H9 (cell line): ENCODE measurements at places on chromosomes 13 and 19. TPM values are rescaled to one million over a fixed set of nuclear protein-coding genes. Genes with fewer than 3 reads are reported as not detected.

- no peak for DNase-seq
Measured at GRCh38 chr13:53142306-53142705, 113.7 kb downstream of the OLFM4 start.

DNA sequence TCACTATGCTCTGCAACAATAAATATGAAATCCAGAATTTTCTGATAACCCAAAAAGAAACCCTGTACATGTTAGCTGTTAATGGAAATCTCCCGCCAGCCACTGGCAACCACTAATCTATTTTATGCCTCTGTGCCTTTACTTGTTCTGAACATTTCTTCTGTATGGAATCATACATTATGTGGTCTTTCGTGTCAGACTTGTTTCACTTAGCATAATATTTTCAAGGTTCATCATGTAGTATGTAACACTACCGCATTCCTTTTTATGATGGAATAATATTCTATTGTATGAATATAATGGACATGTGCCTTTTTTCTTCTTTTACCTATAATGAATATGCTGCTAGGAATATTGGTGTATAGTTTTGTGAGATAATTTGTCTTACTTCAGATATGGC, 1123.3 kb downstream of the EFNB2 start:
- no peak for DNase-seq

DNA sequence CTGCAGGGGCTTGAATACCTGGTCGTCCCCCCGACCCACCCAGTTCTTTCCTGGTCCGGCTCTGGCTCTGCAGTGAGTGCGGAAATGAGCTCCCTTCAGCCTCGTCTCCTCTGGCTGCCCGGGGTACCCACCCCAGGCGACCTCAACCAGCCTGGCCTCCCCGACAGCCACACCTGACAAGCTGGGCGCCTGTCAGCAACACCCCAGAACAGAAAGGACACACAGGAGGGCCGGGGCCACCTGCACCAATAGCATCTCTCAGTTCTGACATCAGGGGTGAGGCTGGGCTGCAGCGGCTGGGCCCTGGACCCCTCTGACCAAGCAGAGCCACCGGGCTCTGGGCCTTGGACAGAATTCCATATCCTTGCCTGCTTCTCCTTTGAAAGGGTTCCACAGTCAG, 19.7 kb downstream of the SUGP1 start:
- DNase-seq, result no peak

DNA sequence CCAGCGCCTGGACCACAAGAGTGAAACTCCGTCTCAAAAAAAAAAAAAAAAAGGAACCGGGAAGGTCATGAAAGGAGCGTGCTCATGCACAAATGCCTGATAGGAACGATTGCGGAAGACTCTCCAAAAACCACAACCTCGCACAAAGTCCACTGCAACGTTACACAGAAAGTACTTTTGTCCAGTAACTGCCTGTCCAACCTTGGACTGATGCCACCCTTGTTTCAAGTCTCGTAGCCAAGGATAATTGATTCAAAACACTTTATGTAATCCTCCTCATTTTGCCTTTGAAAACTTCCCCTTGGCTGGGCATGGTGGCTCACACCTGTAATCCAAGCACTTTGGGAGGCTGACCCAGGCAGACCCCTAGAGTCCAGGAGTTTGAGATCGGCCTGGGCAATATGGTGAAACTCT, 13.7 kb downstream of the LGALS7 start:
- no peak for DNase-seq

GRCh38 chr13:100176801-100177400, 88.0 kb downstream of the PCCA start:
- DNase-seq, result no peak

GRCh38 chr19:46201454-46202310, 27.9 kb upstream of the IGFL1 start:
- no peak for DNase-seq

GRCh38 chr19:28425046-28425931, 787.7 kb downstream of the UQCRFS1 start:
- no peak for DNase-seq

- no peak for DNase-seq
Measured at GRCh38 chr13:31116224-31116623, 45.5 kb downstream of the HSPH1 start.

- DNase-seq, result peak; percentile 52
Measured at GRCh38 chr13:54373211-54373610, 1344.6 kb downstream of the OLFM4 start.

- DNase-seq, result no peak
Measured at GRCh38 chr19:2259336-2259735, 3.1 kb upstream of the JSRP1 start.

DNA sequence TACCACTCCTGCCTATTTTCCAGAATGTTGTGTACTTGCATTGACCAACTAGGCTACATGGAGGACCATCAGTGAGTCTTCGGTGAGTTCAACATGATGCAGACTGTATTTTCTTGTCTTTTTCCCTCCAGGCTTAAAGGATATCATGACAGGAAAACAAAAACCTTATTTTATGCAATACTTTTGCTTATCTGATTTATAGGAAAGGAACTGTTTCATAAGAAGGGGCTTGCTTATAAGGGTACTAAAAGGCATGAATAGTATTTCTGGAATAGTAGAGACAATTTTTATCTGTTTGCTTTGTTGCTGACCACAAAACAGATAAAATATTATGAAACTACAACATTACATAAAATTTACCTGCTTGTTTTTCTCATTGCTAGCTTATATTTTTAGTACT, 374.7 kb downstream of the KLF5 start:
- DNase-seq, result no peak

- DNase-seq, result no peak
Measured at GRCh38 chr19:30228113-30228834, 143.9 kb upstream of the ZNF536 start.

DNA sequence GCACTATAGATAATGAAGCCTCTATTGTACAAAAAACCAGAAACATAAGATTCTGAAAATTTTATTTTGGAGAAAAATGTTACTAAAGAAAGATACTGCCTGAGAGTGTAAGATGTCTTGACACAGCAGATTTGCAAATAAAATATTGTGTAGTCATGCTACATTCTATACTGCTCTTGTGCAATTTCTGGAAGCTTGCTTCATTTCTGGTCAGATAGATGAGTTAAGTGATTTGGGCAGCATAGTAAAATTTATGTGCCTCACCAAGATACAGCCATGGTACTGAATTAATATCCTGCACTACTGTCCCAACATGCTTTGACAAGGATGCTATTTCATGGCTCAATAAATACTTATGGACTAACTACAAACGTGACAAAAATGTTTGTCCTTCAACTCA, 55.1 kb upstream of the STARD13 start:
- DNase-seq, result no peak

DNA sequence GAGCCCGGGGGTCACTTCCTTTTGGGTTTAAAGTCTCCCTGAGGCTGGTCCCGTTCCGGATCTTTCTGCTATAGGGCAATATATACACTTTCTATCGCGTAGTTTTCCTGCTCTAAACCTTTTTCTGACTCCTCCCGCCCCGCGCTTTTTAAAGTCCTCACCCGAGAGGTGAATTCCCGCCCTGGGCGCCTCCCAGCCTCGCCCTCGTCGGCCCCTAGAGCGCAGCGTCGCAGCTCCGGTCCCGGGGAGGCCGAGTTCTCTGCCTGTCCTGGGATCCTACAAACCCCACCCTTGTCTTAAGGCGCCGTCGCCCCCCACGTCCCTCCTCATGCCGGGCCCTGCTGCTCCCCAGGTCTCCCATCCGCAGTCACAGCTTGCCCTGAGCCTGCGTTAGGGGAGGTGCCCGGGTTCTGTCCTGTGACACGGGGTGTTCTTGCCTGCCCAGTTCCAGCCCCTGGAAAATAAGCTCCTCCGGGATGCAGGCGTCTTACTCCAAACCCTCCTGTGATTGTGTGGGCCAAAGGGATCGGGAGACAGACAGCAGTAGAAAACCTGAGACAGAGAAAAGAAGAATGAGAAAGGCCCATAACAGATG, 491 bp downstream of the ZNF525 start:
- no peak for DNase-seq

- no peak for DNase-seq
Measured at GRCh38 chr13:100039740-100040139, 49.2 kb upstream of the PCCA start.

- DNase-seq, result no peak
Measured at GRCh38 chr13:75533861-75534260, 3.8 kb downstream of the COMMD6 start.

The SLITRK6 gene
- total RNA-seq, result not detected in 2 replicates

The ADAT3 gene
- total RNA-seq, result 12.2 and 12.9 TPM in 2 replicates

The STOML3 gene
- not detected in 2 replicates for total RNA-seq

The UNC13A gene
- 21.6 and 22.2 TPM in 2 replicates for total RNA-seq

The CGB2 gene
- total RNA-seq, result 0.55 and 0.77 TPM in 2 replicates

The NOVA2 gene
- 8.8 and 8.9 TPM in 2 replicates for total RNA-seq

The BABAM1 gene
- 125 and 130 TPM in 2 replicates for total RNA-seq

The SIGLEC5 gene
- not detected in 2 replicates for total RNA-seq
